ENCODE measurements at places on chromosomes 7 and 10. TPM values are rescaled to one million over a fixed set of nuclear protein-coding genes. Genes with fewer than 3 reads are reported as not detected.

GRCh38 chr7:105296491-105296890, 92.2 kb downstream of the SRPK2 start:
- DNase-seq: no peak

DNA sequence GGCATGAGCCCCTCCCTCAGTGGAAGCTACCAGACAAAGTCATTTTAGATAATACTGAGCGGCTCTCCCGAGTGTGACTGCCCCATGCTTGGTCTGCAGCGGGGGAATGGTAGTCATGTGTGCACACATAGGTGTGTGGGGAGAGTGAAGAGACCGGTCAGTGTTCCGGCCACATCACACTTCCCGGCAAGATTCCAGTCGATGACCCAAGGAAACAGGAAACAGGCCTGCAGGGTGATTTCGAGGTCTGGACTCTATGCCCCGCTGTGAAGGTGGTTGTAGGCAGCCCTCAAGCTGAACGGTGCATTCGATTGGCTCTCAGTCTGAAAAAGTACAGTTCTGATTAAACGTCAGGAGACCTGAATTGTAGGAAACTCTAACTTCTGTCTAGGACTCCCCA, 73.2 kb downstream of the SYPL1 start:
- no peak for DNase-seq

CDHR1 gene
- total RNA-seq: not detected

DNA sequence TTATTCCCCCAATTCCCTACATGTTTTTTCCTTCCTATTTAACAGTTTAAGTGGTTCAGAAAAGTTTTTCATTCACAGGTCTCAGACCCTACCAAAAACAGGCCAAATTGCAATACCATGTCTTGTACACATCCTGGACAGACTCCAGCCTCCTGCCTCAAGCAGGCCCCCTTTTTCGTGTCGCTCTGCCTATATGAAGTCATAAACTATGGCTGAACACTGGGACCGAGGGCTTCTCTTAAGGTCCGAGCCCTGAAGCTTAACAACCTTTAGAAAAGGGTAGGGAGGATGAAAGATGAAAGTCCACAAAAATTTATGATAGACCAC, 1.4 kb downstream of the FBXW4 start:
- peak; percentile 51 for DNase-seq

GRCh38 chr10:127123626-127124025, 72.8 kb downstream of the INSYN2A start:
- DNase-seq: no peak

DNA sequence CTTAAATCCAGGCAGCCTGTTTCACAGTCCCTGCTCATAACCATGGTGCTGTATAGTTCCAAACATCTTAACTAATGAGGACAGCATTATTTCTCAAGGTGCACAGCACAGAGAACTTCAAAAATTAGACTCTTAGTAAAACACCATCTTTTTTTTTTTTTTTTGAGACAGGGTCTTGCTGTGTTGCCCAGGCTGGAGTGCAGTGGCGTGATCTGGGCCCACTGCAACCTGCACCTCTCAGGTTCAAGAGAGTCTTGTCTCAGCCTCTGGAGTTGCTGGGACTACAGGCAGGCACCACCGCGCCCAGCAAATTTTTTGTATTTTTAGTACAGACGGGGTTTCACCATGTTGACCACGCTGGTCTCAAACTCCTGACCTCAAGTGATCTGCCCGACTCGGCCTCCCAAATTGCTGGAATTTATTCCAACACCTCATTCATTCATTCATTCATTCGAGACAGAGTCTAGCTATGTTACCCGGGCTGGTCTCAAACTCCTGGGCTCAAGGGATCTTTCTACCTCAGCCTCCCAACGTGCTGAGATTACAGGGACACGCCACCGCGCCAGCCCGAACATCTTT, 507 bp upstream of the TMEM254 start:
- DNase-seq: no peak

FAM131B gene
- total RNA-seq: 0.63 TPM

GIMAP6 gene
- not detected for total RNA-seq

GRCh38 chr7:621572-622285, 102.1 kb upstream of the PDGFA start:
- no peak for DNase-seq

DNA sequence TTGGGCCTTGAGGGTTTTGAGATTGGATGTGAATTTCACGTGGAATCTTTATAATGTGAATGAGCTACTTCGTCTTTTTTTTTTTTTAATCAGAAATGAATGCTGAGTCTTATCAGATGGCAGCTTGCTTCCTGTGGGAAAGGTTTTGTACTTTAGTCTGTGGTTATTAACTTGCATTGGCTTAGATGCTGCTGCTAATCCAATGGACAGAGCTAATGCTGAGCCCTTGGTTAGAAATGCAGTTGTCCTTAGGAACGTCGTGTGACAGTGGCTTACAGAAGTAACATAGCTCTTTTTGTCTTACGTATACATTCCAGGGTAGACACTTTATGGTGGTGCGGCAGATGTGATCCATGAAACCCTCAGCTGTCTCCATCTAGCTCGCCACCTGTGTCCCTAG, 32.8 kb downstream of the ADCY1 start:
- no peak for DNase-seq

SUFU gene
- total RNA-seq: 2.0 TPM

HOXA13 gene
- total RNA-seq: 1.5 TPM

DNAJB6 gene
- total RNA-seq: 126 TPM

LHPP gene
- total RNA-seq: 17.0 TPM

GARS1 gene
- total RNA-seq: 246 TPM

DNA sequence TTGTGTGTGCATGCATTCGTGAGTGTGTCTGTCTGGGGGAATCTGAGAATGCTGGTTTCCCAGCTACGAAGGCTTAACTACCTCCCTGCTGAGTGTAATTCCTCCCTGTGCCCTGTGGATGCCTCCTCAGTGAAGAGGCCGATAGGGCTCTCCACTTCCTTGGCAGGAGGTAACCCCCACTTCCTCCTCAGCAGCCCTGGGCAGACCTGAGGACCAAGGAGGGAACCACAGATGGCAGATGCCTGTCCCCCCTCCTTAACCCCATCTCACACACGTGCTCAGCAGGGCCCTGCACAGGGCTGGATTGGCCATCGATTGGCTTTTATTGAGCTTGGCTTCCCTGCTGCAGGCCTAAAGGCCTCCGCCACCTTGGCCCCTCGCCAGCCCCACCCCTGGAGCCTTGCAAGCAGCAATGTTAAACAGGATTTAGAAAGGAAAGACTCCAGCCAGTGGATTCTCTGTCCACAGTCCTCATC, 45.6 kb upstream of the LRRC4 start:
- DNase-seq: peak; percentile 9

- DNase-seq: no peak
Observed at GRCh38 chr10:44786286-44786850, 124.8 kb upstream of the TMEM72 start.

GCK gene
- total RNA-seq: not detected

ASZ1 gene
- not detected for total RNA-seq

VOPP1 gene
- total RNA-seq: 45.4 TPM

DNA sequence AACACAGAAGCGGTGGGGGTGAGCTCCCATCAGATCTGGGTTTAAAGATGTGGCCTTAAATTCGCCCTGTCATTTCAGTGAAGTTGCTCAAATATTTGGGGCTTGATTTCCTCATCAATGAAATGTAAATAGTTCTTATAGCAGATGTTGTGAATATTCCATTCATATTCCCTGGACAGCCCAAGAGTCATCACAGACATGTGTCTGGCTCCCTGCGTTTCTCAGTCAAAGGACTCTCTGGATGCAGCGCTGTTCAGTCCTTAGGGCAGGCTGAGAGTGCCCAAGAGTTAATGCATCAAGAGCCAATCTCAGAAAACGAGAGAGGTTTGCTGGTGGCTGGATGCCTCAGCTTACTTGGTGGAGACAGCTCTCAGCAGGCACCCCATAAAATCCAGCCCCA, 475.5 kb upstream of the VSTM2A start:
- no peak for DNase-seq

DNA sequence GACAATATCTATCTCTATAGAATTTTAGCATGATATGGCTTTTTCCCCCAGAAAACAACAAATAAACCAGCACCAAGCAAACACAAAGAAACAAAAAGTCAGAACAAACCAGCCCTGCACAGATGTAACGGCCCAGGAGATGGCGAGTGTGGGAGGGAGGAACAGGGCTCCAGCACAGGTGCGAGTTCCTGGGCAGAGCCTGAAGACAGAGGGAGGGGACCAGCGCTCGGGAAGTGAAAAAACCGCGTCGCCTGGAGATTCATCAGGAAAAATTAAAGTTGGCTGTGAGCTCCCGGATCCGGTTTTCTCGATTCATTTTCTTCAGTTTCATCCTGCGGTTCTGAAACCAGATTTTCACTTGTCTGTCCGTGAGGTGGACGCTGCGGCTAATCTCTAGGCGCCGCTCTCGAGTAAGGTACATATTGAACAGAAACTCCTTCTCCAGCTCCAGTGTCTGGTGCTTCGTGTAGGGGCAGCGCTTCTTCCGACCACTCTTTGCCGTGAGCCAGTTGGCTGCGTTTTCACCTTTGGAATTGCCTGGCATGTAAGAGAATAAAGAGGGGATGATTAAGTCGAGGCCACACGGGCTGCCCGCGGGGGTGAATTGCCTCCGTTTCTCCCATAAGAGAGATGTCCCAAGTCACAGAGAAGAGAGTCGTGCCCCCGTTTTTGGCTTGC, 2.3 kb downstream of the HOXA10 start:
- DNase-seq: peak; percentile 39

DNA sequence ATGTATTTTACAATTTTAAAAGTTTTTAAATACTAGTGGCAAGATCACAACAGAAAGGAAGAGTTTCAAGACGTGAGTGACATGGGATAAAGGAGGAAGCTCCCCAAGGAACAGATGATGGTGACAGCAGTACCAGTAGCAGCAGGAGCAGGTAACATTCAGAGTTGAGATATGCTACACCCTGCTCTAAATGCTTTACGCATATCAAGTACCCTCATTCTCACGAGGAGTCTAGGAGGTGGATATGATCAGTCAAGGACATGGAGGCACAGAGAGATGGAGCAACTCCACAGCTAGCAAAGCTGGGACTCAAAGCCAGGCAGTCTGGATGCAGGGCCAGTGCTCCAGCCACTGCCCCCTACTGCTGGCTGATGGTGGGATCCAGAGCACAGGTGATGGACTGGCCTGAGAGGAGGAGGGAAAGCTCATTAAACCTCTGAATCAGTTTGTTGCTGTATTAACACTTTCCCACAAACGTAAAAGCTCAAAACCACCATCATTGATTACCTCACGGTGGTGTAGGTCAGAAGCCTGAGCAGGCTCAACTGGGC, 17.5 kb downstream of the RP9 start:
- DNase-seq: no peak

- DNase-seq: no peak
Observed at GRCh38 chr10:48759113-48759901, 74.6 kb downstream of the WDFY4 start.

SORCS3 gene
- not detected for total RNA-seq

GRCh38 chr10:89389254-89389653, 3.2 kb upstream of the IFIT1 start:
- DNase-seq: no peak

MYO3A gene
- total RNA-seq: not detected

DNA sequence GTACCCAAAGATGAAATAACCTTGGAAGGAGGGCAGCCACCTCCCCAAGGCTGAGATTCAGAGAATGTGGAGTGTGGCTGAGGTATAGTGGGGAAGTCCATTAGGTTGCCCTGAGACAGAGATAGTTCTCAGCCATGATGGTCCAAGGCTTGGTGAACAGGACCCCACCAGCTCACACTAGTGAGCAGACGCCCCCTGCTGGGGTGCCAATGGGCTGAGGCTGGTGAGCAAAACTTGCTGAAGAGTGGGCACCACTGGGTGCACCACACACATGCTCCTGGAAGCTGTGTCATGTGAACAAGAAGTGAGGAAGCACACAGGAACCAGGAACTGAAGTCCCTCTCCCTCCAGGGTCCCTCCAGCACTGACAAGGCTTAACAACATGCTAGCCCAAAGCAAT, 8.9 kb downstream of the FBXL13 start:
- peak; percentile 20 for DNase-seq

DNA sequence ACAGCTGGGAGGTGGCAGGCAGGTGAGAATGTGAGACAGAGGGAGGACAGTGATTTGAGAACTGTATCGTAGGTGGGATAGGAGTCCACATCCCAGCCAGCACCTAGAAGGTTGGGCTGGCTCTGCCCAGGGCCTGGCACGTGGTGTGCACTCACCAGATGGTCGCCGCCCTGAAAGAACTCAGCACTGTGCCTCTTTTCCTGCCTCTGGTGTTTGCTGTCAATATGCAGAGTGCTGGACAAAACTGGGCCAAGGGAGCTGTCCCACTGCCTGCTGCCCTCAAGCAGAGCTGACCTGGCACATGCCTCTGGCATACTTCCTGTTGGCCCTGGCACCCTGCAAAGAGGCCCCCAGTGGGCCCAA, 36.8 kb downstream of the CHST3 start:
- no peak for DNase-seq

DNA sequence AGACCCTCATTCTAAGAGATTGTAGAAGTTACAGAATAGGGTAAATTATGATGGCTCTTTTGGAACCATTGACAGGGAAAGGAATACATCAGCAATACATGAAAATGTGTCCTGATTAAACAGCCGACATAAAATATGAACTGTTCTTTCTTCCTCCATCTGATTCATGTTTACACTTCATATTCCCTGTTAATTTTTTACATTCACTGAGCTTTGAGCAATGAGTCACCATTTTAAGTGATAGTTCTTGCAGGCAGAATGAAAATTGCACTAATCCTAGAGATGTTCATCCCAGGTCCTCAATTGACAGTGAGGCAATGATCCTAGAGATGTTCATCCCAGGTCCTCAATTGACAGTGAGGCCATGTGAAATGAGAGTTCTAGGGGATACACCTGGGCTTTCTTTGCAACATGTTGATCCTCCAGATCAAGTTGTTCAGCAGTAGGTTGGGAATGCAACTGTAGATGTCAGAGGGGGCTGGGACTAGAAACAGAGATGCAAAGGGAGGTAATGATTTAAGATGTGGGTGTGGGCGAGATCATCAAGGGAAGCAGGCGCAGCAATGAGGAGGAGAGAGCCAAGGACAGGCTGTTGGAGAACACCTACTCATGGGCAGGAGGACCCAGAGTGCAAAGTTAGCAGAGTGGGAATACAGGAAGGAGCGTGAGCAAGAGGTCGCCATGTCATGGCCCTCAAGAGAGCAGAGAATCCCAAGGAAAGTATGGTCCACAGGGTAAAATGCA, 138.7 kb downstream of the ZNF365 start:
- DNase-seq: no peak

GRCh38 chr7:69564454-69565417, 33.5 kb upstream of the AUTS2 start:
- peak; percentile 78 for DNase-seq

GRCh38 chr10:102519246-102519825, 15.6 kb downstream of the SUFU start:
- no peak for DNase-seq

Measured in MG63 (cell line).